ENCODE measurements at places on chromosomes 13 and 19.

GRCh38 chr13:111661776-111662175 lies 341.3 kb downstream of the TEX29 start:
- no peak for DNase-seq

DNA sequence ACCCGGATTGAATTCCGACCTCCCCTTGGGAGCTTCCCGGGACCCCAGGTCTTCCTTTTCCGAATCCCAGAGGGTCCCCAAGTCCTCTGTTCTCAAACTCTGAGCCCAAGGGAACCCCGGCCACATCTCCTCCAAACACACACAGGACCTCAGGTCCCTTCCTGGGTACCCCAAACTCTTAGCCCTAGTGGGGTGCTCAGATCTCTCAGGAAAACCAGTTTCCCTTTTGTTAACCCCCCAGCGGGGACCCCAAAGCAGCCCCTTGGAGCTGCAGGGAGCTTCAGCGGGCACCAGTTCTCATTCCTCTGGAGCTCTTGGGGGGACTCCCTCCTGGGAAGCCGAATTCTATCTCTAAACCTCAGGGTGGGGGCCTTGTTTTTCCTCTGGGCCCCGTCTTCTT lies 774 bp downstream of the CACNG6 start:
- DNase-seq = no peak

- DNase-seq = no peak
Observed at GRCh38 chr13:60114499-60115028, 49.2 kb downstream of the DIAPH3 start.

DNA sequence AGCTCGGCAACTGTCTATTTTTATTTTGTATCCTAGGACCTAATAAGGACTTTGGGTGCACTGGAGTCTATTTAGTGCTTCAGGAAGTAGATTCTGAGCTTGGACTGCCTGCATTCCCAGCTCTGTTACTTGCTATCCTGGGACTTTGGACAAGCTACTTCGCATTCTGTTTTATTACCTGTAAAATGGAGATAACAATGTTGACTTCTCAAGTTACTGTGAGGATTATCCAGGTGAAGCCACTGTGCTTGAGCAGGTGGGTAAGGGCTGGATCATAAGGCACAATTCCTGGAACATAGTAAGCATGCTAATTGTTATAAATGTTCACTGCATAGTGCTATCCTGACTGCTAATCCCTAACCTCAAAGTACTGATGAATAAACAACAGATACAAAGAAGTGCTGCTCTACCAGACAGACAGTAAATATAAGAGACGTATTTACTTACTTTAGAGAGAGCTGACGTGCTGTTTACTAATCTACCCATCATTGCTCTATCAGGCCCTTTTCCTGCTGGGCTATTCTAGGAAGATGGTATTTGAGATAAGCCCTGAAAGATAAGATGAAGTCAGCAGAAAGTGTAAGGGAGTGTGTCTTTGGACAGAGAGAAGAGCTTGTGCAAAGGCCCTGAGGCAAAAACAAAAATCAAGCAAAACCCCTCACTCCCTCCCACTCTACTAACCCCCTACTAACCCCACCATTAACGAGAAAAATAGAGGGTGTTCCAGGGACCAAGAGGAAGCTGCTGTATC lies 50.8 kb upstream of the FLT1 start:
- no peak for DNase-seq

GRCh38 chr13:98782654-98783053 lies 30.2 kb upstream of the SLC15A1 start:
- no peak for DNase-seq
